ENCODE measurements at places on chromosomes 2 and 18. TPM values are rescaled to one million over a fixed set of nuclear protein-coding genes. Genes with fewer than 3 reads are reported as not detected.
A peak's percentile ranks its signal among the peaks of the same experiment; 100 is the strongest.

DNA sequence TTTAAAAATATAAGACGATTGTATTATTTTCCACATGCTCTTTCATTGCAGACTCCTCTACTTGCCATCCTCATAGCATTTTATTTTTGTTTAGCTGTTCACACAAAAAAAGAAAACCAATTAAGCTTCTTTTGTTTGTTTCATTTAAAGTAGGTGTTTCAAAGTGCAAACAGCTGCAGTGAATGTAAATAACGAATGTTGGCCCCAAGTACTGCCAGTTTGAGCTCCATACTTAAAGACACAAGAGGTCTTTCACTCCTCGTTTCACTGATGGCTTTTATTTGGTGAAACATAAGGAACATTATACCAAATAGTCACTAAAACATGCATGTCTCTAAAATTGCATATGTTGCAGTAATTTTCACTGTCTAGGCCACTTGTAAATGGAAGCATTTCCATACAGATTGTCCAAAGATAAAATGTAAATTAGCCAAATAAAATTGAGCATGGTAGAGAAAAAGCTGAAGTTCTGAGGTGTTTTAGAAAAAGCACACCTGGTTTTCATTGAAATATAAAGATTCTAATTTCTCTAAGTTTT, 253.4 kb downstream of the TMX3 start:
- DNase-seq = no peak
- no peak overlapping the region for H3K27ac ChIP-seq
- no peaks in the 10 kb centered on the region for H3K36me3 ChIP-seq
- no peaks in the 10 kb centered on the region for H3K27me3 ChIP-seq
- no peaks in the 10 kb centered on the region for H3K4me1 ChIP-seq

DNA sequence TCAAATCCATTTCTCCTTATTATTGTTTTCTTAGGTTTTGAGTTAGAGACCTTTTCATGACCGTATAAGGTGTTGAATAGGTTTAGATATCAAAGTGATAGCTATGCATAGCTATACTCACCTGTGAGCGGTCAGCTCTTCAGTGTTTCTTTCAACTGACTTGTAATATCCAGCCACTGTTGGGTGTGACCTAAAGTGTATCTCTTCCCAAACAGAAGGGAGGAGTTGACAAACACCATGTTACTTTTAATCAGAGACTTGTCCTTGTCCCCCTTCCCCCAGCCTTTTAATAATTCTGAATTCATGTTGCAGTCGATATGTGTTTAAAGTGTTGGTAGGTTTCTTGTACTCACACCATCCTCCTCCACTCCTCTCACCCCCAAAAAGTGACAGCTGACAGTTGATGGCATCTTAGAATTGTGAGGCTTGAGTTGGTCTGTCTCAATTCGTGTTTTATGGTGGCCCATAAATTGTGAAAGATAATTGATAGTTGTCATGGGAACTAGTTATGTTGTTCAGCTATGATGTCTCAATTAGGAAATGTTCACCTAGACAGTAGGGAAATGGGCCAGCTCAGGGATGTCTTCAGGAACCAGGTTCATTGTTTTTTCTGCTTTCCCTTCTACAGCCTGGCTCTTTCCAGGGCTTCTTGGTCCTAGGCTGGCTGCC, 12.0 kb downstream of the NEDD4L start:
- no peaks in the 10 kb centered on the region for H3K27me3 ChIP-seq
- no peak overlapping the region for H3K27ac ChIP-seq
- H3K4me1 ChIP-seq = peaks cover 5% of the 10 kb centered on the region
- H3K4me3 ChIP-seq = no peak overlapping the region

- peak; percentile 31 for DNase-seq
- no peak overlapping the region for H3K4me3 ChIP-seq
- peaks cover 6% of the 10 kb centered on the region for H3K4me1 ChIP-seq
- H3K36me3 ChIP-seq = peaks cover 8% of the 10 kb centered on the region
Observed at GRCh38 chr2:105396254-105397024, 2.4 kb downstream of the FHL2 start.

GRCh38 chr2:102449370-102449974, 23.6 kb upstream of the SLC9A4 start:
- no peaks in the 10 kb centered on the region for H3K36me3 ChIP-seq
- H3K4me3 ChIP-seq = no peak overlapping the region
- peaks cover 3% of the 10 kb centered on the region for H3K27me3 ChIP-seq
- H3K27ac ChIP-seq = no peak overlapping the region

M1AP gene
- not detected for total RNA-seq

FBXO36 gene
- total RNA-seq = 0.13 TPM

DNA sequence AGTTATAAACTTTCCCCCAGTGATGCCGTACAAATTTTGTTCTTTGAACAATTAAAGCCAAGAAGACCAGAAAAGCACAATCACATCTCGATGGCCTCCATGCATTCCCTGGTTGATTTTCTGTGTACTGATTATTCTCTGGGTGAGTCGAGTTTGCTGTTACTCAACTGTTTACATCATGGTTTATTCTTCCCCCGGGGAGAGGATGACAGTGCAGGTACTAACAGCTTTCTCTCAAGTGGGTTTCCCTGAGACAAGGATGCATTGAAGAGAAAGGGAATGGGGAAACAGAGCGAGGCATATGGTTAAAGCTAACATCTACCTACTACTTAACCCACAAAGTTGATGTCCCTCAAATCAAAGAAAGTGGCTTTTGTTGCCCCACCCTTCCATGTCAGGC, 410.8 kb upstream of the FANCL start:
- H3K27me3 ChIP-seq = peaks cover 16% of the 10 kb centered on the region
- H3K4me1 ChIP-seq = no peaks in the 10 kb centered on the region
- H3K27ac ChIP-seq = no peak overlapping the region
- no peaks in the 10 kb centered on the region for H3K36me3 ChIP-seq
- no peak overlapping the region for H3K4me3 ChIP-seq

GREB1 gene
- 0.38 TPM for total RNA-seq

GRCh38 chr2:80168801-80169200, 135.8 kb downstream of the LRRTM1 start:
- H3K4me3 ChIP-seq = no peak overlapping the region
- H3K4me1 ChIP-seq = no peaks in the 10 kb centered on the region
- H3K36me3 ChIP-seq = no peaks in the 10 kb centered on the region
- H3K27me3 ChIP-seq = no peaks in the 10 kb centered on the region
- DNase-seq = no peak
- no peak overlapping the region for H3K27ac ChIP-seq

DNA sequence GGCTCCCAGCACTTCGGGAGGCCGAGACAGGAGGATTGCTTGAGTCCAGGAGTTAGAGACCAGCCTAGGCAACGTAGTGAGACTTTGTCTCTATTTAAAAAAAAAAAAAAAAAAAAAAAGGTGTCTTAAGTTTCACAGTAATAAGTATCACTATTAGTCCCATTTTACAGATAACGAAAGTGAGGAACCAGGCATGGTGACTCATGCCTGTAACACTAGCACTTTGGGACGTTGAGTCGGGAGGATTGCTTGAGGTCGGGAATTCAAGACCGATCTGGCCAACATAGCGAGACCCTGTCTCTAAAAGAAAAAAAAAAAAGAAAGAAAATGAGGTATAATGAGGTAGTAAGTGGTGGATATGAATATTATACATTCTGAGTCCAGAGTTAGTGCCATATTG, 2.5 kb downstream of the KCNJ13 start:
- H3K4me1 ChIP-seq = no peaks in the 10 kb centered on the region
- H3K36me3 ChIP-seq = peaks cover 37% of the 10 kb centered on the region
- no peaks in the 10 kb centered on the region for H3K27me3 ChIP-seq
- H3K4me3 ChIP-seq = no peak overlapping the region

COBLL1 gene
- 16.2 TPM for total RNA-seq

GRCh38 chr2:55948176-55948923, 24.8 kb upstream of the EFEMP1 start:
- no peak overlapping the region for H3K4me3 ChIP-seq
- H3K27me3 ChIP-seq = 0 out of 2 replicates have a peak, but pooled peaks cover 3% of the 10 kb centered on the region
- H3K36me3 ChIP-seq = no peaks in the 10 kb centered on the region
- H3K4me1 ChIP-seq = no peaks in the 10 kb centered on the region
- H3K27ac ChIP-seq = no peak overlapping the region
- DNase-seq = no peak

DNA sequence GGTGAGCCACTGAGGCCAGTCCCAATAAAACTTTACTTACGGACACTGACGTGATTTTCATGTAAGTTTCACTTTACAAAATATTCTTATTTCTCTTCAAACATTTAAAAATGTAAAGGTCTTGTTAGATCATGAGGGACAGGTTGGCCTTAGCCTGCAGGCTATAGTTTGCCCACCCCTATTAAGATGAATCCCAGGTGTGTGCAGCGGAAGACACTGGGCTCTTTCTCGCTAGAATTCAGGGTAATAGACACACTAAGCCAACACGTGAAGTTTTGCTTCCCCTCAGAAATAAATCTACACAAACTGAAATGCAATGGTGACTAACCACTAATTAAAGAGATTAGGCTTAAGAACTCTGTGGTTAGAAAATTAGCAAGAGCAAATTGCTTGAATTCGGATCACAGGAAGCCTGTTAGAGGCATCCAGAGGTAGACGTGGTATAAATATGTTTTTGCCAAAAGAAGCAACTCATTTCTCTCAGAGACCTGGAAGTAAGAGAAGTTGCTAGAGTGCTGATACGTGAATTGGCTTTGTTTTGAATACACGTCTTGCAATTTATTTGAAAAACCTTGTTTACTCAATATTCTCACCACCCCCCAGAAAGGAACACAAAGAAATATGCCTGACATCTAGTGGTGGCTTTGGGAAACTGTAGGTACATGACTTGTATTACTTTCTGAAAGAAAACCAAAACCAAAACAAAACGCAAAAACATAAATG, 151.6 kb downstream of the DTNB start:
- no peak overlapping the region for H3K4me3 ChIP-seq
- H3K27me3 ChIP-seq = no peaks in the 10 kb centered on the region
- no peaks in the 10 kb centered on the region for H3K4me1 ChIP-seq
- 0 out of 2 replicates have a peak, but pooled peaks cover 3% of the 10 kb centered on the region for H3K36me3 ChIP-seq

GRCh38 chr2:36270758-36271157, 84.8 kb upstream of the CRIM1 start:
- H3K4me1 ChIP-seq = no peaks in the 10 kb centered on the region
- no peak overlapping the region for H3K27ac ChIP-seq
- DNase-seq = no peak
- H3K36me3 ChIP-seq = no peaks in the 10 kb centered on the region
- H3K27me3 ChIP-seq = no peaks in the 10 kb centered on the region

LRRTM4 gene
- not detected for total RNA-seq
